T-helper 17 cell (primary cell): ENCODE measurements at places on chromosomes 1 and 21.

- no peak for DNase-seq
Observed at GRCh38 chr1:246226041-246226440, 281.0 kb downstream of the SMYD3 start.

GRCh38 chr1:167935216-167936067 lies 1.0 kb upstream of the DCAF6 start:
- peak; percentile 11 for DNase-seq

DNA sequence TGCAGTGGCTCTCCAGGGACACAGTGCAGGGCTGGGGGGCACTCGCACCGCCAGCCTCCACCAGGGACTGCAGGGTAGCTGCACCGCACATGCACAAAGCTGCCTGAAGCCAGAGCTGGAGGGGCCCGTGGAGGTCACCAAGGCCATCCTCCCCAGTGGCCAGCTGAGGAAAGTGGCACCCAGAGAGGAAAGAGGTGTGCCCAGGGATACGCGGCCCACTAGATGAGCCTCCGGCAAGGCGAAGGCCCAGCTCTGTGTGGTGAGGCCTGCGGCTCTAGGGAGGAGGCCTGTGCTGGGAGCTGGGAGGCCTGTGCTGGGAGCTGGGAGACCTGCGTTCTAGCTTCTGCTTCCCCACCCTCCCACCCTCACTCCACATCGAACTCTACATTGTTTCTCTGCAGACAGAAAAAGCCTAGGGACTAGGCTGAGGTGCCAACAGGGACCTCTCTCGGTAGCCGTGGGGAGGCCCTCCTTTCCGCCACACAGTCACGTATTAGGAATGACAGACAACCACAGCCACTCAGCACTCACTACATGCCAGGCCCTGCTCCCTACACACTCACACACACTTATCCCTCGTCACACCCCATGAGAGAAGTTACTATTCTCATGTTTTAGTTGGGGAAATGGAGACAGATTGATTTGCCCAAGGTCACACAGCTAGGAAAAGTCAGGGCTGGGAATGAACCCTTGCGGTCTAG lies 921 bp upstream of the ASCL5 start:
- DNase-seq, result no peak

DNA sequence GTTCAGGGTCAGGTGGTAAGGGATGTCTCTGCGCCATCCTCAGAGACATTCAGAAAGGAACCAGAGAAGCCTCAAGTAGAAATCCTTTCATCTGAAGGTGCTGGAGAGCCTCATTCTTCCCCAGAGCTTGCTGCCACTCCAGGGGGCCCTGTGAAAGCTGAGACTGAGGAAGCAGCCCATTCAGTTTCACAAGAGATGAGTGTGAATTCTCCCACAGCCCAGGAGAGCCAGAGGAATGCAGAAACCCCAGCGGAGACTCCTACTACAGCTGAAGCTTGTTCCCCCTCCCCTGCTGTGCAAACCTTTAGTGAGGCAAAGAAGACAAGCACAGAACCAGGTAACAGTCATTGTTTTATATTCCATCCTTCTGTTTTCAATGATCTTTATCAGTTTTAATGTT lies 38.7 kb downstream of the ZBTB40 start:
- DNase-seq, result no peak

- DNase-seq, result no peak
Observed at GRCh38 chr1:91582431-91582921, 81.8 kb downstream of the CDC7 start.
